Kidney glomerular epithelial cell (primary cell): ENCODE measurements at places on chromosomes 3 and 15.

DNA sequence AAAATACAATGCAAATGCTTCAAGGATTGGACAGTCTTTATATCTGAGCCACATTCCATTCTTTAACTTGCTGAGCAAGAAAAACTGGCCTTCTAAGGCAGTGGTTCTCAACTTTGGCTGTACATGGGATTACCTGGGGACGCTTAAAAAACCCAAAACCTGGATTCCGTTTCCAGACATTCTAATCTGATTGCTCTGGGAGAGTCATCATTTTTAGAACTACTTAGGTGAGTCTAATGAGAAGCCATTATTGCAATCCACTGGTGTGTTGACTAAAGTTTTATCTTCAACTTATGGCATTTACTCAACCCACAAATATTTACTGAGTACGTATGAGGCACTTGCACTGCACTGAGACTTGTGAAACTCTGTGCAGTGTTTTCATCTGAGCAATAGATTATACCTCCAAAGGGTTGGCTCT lies 195.7 kb upstream of the ATP11B start:
- DNase-seq: no peak

GRCh38 chr3:134918441-134918840 lies 123.4 kb downstream of the EPHB1 start:
- DNase-seq: no peak

- no peak for DNase-seq
Observed at GRCh38 chr3:148389916-148390315, 307.8 kb upstream of the AGTR1 start.

DNA sequence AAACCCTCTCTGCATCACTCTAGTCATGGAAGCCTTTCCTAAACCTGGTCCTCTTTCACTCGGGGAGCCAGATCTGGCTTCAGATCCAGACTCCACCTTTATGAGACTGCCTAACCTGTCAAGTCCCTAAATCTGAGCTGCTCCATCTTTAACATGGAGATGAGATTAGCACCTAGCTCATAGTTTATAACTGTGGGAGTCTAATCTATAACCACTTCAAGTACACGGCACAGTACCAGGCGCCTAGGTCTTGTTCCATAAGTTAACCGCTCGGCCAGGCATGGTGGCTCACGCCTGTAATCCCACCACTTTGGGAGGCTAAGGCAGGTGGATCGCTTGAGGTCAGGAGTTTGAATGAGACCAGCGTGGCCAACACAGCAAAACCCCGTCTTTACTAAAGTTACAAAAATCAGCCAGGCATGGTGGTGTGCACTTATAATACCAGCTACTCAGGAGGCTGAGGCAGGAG lies 30.3 kb downstream of the TPM1 start:
- peak; percentile 51 for DNase-seq

DNA sequence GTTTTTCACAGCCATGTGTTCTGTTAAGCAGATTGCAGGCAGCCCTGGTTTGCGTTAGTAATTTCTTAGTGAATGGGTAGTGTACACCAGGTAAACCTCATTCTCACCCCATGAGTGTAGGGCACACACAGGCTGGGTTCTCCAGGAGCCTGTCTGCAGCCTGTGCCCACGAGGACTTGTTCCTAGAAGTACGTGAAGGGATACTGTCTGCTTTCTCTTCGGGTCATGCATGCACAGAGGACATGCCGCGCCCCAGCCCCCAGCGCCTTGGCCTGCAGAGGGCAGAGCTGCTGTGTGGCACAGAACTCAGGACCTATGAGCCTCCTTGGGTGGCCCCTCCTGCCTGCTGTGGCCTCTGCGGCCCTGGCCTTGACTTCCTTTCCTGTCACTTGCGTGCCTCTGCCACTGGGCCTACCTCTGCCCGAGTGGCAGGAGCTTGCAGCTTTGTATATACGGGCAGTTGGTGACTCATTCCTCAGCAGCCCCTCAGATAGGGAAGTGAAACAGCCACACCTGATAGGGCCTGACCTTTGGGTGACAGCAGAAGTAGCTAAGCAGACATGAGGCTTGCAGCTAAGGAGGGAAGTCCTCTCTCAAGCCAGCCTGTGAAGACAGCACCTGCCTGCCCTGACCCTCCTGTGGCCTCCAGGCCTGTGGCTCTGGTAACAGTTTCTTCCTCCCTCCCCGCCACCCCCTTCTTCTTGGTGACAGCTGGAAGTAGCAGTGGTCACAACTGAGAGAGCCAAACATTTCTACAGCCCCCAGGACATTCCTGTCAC lies 19.5 kb downstream of the PPCDC start:
- DNase-seq: no peak

GRCh38 chr3:79490165-79491028 lies 277.4 kb downstream of the ROBO1 start:
- DNase-seq: peak; percentile 11

DNA sequence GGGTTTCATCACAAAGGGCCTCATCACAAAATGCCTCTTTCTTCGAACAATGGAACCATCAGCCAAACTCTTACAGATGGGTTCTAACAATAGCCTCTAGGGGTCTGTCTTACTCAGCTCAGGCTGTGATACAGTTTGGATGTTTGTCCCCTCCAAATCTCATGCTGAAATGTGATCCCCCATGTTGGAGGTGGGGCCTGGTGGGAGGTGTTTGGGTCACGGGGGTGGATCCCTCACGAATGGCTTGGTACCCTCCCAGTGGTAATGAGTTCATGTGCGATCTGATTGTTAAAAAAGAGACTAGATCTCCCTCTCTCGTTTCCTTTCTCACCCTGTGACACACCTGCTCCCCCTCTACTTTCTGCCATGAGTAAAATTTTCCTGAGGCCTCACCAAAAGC lies 47.9 kb upstream of the LIPC start:
- DNase-seq: no peak

DNA sequence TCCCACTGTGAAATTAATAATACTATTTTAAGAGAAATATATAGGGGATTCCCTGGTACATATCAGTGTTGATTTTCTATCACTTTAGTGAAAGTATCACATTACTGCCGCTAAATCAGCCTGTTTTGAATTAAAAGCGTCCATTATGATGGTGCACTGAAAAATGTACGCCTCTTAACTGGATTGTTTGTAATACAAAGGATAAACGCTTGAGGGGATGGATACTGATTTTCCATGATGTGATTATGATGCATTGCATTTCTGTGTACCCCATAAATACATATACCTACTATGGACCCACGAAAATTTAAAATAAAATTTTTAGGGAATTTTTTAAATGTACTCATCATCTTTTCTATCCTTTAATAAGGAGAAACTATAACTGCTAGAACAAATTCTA lies 478.6 kb downstream of the MAGI1 start:
- DNase-seq: no peak

- DNase-seq: no peak
Observed at GRCh38 chr3:53085476-53085875, 39.6 kb upstream of the SFMBT1 start.

DNA sequence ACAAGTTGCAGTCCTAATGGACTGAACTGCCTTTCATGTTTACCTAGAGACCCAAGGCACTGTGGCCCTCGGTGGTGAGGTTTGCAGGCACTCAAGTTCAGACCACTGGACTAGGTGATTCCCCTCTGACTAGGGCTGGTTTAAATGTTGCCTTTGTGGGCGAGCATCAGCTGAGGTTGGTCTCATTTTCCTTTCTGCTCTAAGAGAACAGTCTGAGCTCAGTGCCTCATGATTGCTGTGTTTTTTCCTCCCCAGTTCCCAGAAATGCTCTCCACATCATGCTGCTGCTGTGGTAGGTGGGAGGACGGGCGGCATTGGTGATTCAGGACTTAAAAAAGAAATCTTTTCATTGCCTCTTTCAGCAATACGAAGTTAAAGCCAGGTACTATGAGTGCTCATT lies 237.2 kb downstream of the MBNL1 start:
- DNase-seq: no peak

GRCh38 chr3:50930371-50931208 lies 255.9 kb downstream of the DOCK3 start:
- no peak for DNase-seq

- no peak for DNase-seq
Observed at GRCh38 chr3:194285024-194285849, 65.9 kb downstream of the CPN2 start.

GRCh38 chr15:63166219-63166618 lies 8.9 kb upstream of the RPS27L start:
- DNase-seq: no peak

GRCh38 chr15:99755692-99756409 lies 22.6 kb upstream of the LYSMD4 start:
- peak; percentile 85 for DNase-seq
